ENCODE measurements at places on chromosomes 5 and 9.

GRCh38 chr5:57302643-57303042 is 128.8 kb downstream of the GPBP1 start:
- DNase-seq = no peak

GRCh38 chr9:34578241-34579103 is 11.1 kb downstream of the CNTFR start:
- DNase-seq = no peak

DNA sequence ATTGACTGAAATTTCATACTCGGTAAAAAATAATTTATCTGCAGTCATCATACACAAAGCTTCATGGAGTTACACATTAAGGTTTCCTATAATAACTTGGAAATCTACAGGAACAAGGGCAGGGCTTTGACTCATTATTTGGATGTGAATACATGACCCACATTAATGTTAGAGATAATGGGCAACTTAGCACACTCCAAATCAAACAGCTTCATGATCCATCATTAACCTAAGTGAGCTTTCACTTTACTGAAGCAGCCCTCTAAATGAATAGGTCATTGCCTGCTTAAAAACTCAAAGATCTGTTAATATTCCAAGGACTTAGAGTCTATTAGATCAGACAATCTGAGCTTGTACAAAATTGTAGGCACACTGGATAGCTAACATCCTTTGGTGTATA is 9.0 kb downstream of the CDH12 start:
- DNase-seq = no peak

- DNase-seq = no peak
Observed at GRCh38 chr5:6517510-6517909, 68.9 kb downstream of the UBE2QL1 start.

Measured in NCI-H2171 treated with DMSO at 0.1 percent for 48 hours (cell line).